ENCODE measurements at places on chromosomes 5 and 9. TPM values are rescaled to one million over a fixed set of nuclear protein-coding genes. Genes with fewer than 3 reads are reported as not detected.

The BTNL8 gene
- not detected for polyA plus RNA-seq

The HTR1A gene
- polyA plus RNA-seq: not detected

The GRIA1 gene
- not detected for polyA plus RNA-seq

The SFXN1 gene
- 83.1 TPM for polyA plus RNA-seq

The SDHA gene
- polyA plus RNA-seq: 118 TPM

The SLC27A4 gene
- 18.1 TPM for polyA plus RNA-seq

The TMEM174 gene
- not detected for polyA plus RNA-seq

The PCDHGB4 gene
- polyA plus RNA-seq: not detected

All from K562 (cell line).